ENCODE measurements at places on chromosomes 2 and 18.

DNA sequence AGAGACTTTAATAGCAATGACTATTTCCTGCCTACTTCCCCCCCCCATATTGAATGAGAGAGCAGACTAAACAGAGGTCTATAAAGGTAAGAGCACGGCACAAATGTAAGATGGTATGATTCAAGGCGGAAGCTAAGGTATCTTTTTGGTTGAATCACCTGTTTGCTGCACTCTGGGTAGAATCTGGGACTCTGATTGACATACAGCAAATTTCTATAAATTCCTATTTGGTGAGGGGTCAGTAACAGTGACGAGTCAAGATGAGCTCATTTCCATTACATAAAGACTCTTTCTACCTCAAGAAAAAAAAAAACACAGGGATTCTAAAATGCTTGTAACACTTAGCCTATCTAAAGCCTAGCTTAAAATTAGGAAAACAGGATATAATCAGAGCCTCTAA, 297.3 kb downstream of the TNS1 start:
- no peak for DNase-seq

DNA sequence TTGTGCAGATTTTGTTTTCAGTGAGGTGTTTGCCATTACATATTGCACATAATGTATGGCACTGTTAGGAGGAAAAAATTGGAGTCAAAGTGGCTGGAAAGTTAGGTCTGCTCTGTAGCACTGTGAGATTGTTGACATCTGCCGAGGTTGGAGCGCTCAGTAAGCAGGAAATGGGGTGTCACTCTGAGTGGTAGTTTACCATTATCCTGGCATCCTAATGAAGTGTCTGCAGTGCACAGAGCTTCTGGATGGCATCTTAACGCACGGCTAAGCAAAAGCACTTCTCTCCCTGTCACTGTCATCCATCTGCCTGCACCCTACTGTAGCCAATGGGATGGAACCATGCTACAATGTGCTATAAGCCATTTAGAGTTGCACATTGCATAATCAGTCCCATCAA, 561.9 kb downstream of the ARHGAP15 start:
- no peak for DNase-seq

- no peak for DNase-seq
Measured at GRCh38 chr2:213537579-213537978, 253.3 kb downstream of the SPAG16 start.

DNA sequence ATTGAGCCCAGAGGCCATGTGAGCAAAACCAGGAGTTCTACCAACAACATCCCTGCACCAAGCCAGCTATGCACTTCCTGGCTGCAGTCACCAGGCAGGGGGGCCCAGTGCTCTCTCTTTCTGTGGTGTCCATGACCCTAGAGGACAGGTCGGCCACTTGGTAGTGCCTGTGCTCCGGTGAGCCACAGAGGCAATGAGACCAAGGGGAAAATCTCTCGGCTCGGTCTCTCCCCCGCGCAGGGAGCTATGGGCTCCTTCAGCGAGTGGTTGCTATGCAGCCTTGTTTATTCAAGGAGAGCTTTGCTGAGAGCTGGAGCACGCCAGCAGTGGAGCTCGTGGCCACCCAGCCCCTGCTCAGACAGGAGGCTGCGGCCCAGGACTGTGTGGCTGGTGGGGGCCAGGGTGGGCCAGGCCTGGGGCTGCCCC, at the start of gene TOGARAM2:
TOGARAM2 (plus strand) TSS at position 283 of the 426 bp plus-strand sequence. CDS start 13,537 bp downstream, outside the sequence.
- no peak for DNase-seq

GRCh38 chr18:61127714-61128467, 205.3 kb upstream of the CDH20 start:
- DNase-seq: no peak

- no peak for DNase-seq
Measured at GRCh38 chr2:223758131-223758840, 79.1 kb downstream of the AP1S3 start.

DNA sequence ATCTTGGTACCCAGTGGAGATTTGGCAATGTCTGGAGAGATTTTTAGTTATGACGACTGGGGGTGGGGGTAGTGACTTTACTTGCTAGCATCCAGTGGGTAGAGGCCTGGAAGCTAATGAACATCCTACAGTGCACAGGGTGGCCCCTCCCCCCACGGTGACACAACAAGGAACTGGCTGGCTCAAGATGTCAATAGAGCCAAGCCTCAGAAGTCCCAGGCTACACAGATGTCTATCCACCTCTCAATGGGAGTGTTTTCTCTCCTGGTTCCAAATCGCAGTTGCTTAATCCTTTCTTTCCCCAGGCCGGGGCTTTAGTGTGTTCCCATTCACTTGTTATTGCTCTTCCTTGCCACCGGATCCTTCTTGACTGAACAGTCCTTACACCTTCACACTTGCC, 9.3 kb upstream of the CCBE1 start:
- no peak for DNase-seq

- DNase-seq: no peak
Measured at GRCh38 chr18:39462436-39462835, 1896.8 kb upstream of the CELF4 start.

GRCh38 chr2:230583581-230583980, 129.1 kb upstream of the CAB39 start:
- no peak for DNase-seq

- no peak for DNase-seq
Measured at GRCh38 chr2:208757364-208757763, 350.8 kb downstream of the PTH2R start.

GRCh38 chr2:61634512-61634911, 96.4 kb upstream of the XPO1 start:
- DNase-seq: no peak

GRCh38 chr2:98501223-98501622, 56.6 kb downstream of the INPP4A start:
- DNase-seq: no peak

DNA sequence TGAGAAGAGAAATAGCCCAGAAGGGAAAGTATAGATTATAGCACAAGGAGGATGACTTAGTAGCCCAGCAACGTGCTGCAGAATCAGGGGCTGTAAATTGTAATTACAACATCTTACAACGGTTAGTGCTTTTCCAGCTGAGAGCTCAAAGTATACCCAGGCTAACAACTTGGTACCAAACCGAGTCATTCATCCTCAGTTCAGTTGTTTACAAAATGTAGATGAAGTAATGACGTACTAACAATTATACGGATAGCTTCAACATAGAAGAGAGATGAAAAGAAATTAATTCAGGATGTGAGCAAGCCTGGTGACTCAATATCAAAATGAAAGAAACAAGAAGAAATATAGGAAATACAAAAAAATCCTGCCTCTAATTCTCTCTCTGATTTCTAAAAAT, 99.2 kb downstream of the DYNAP start:
- no peak for DNase-seq

DNA sequence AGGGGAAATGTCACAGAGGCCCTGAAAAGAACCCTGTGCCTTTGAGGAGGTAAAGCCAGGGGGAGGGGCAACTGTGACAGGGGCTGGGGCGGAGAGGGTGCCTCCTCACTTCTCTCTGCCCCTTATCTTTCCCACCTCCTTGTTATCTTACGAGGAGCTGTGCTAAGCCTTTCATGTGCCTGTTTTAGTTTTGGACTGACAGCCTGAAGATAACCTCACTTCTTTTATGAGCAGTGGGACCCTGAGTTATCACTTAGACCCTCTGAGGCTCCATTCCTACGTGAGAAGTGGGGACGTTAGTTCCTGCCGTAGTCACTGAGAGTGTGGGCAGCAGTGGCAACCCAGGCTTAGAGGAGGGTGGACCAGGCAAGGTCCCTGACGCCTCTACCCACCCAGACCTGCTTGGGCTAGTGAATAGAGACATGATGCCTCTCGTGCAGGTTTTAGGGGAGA, 39.5 kb upstream of the LBH start:
- no peak for DNase-seq

DNA sequence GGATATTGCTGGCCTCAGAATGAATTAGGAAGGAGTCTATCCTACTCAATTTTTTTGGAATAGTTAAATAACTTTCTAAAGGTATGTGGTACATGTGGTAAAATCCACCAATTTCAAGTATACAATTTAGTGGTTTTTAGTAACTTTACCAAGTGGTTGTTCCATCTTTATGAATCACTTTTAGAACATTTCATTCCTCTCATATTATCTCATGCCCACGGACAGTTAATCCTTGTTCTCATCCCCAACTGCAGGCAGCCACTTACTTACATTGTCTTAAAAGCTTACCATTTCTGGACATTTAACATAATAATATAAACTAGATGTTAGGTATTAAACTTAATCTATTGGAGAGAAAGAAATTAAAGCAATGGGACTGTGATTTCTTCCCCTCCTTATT, 146.3 kb upstream of the ZC3H15 start:
- no peak for DNase-seq

DNA sequence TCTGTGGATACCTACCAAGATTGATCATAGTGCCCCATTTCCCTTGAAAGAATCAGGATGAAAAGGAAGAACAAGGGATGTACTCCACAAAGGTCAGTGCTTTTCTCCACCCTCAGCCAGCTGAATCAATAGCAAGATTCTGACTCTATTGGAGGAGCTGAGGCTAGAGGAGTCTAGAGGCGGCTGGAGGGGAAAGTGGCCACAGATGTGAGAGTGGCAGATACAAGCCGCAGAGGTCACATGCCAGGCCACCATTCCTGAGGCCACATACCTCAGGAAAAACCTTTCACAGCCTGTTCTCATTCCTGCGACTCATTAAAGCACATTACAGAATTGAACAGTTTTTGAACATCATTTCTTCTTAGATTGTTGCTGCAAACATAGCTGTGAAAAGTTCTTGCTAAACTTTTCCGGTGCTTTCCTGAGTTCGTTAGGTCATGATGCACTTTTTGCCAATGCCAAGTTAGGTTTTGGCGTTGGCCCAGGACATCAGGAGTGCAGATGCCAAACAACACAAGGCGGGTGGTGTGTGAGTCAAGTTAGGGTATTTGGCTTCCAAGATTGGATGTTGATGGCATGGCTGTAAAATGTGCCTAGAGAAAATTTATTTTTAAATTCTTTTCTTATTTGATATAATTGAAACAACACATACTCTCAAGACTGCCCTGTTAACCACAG, 160.7 kb upstream of the SP5 start:
- no peak for DNase-seq

DNA sequence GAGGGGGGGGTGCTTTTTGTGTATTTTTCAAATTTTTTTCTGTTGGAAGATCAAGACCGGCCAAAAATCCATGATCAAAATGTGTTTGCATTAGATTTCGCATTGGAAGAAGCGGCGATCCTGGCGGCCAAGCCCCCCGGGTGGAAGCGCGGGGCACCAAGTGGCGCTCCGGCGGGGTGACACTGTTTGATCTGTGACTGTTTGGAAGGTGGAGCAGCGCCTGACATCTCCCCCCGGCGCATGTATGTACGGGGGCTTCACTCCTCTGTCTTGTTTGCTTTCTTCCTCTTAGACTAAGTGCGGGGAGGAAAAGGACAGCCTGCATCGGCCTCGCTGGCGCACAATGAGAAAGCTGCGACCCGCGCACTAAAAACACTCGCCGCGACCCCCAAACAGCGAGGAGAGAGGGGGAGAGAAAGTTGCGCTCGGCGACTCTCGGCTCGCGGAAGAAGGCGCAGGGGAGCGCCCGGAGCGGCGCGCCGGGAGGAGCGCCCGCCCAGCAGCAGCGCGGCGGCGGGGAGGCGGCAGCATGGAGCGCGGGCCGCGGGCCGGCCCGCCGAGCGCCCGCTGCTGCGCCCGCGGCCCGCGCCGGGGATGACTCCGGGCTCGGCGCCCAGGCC, 515 bp downstream of the TSHZ1 start:
- DNase-seq: no peak

DNA sequence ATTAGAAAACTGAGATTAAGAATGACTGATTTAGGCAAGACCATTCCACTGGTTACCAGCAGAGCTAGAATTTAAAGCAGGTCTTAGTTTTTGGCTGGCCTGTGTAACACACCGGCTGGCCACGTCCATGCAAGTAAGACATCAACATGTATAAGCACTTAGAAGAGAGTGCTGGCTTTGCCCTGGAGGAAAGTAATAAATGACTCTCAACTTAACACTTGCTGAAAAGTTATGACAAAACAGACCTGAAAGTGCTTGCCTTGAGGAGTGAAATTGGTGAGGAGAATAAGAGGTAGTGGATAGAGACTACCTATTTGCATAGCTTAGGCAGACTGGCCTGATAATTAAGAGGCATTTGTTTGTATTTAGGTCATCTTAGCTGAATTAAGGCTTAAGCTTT, 165.7 kb upstream of the KCNJ3 start:
- DNase-seq: no peak

GRCh38 chr2:22483036-22483435, 901.9 kb upstream of the KLHL29 start:
- no peak for DNase-seq

DNA sequence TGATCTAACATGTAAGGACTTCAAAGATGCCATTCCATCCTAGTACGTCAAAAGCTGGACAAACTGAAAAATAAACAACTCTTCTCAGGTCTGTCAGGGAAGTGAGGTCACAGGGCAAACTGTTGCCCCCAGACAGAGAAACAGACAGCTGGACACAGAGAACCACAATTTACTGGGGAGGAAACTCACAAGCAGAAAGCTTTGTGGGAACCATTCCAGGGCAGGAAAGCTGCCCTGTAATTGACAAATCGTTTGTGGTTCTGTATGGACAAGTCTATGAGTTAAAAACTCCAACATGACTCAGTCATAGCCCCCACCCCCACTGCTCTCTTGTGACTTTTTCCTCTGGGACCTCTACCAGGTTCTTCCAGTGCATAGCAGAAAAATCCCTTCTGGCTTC, 28.4 kb downstream of the MCEE start:
- no peak for DNase-seq

GRCh38 chr2:237353215-237353614, 60.7 kb downstream of the COL6A3 start:
- no peak for DNase-seq

GRCh38 chr2:237059155-237059875, 26.4 kb upstream of the COPS8 start:
- DNase-seq: no peak

DNA sequence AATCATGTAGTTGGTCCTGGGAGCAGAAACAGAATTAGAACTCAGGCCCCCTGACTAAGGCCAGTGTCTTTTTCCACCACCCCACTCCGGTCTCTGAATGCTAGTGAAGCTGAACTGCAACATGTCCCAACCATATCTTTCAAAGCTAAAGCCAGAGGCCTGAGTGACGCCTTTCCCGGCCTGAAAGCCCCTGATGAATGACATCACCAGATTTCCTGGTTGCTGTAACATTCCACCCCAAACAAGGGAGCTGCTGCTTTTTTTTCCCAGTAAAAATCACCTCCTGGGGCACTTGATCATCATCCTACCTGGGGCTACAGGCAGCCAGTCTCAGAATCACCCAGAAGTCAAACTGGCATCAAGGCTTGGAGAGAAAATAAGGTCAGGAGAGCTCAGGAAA, 162.7 kb downstream of the ARL4C start:
- no peak for DNase-seq

- no peak for DNase-seq
Measured at GRCh38 chr2:60416221-60417008, 137.0 kb downstream of the BCL11A start.

- no peak for DNase-seq
Measured at GRCh38 chr2:153880926-153881325, 9.2 kb downstream of the GALNT13 start.

GRCh38 chr2:179900655-179901054, 39.2 kb upstream of the ZNF385B start:
- DNase-seq: no peak

- no peak for DNase-seq
Measured at GRCh38 chr2:185835974-185836373, 97.4 kb downstream of the FSIP2 start.
